Activated T-cell treated with anti-CD3 and anti-CD28 coated beads, Interleukin-2, amount 50 U/mL, for 72 hours (primary cell): ENCODE measurements at places on chromosomes 13 and 19. TPM values are rescaled to one million over a fixed set of nuclear protein-coding genes. Genes with fewer than 3 reads are reported as not detected.

The IL4I1 gene
- 42.3 TPM for total RNA-seq

The ZNF850 gene
- total RNA-seq = 10.4 TPM

The C19orf53 gene
- total RNA-seq = 88.1 TPM

The NUCB1 gene
- 168 TPM for total RNA-seq

The ZNF763 gene
- total RNA-seq = 1.3 TPM

The NALCN gene
- total RNA-seq = not detected

The CD70 gene
- 31.5 TPM for total RNA-seq

The ZNF177 gene
- total RNA-seq = 1.7 TPM

The TFPT gene
- 36.0 TPM for total RNA-seq

The GPC5 gene
- total RNA-seq = 0.14 TPM

The EIF3K gene
- 237 TPM for total RNA-seq

The MYH14 gene
- not detected for total RNA-seq

The SCGB2B2 gene
- 1.4 TPM for total RNA-seq

The GIPC3 gene
- total RNA-seq = 0.65 TPM

The CD79A gene
- 27.5 TPM for total RNA-seq

The ONECUT3 gene
- total RNA-seq = not detected

The WDR88 gene
- not detected for total RNA-seq

The PDX1 gene
- not detected for total RNA-seq

The ZNF329 gene
- total RNA-seq = 9.8 TPM

The C19orf25 gene
- total RNA-seq = 28.1 TPM

The CGB2 gene
- total RNA-seq = not detected

The COL4A2 gene
- not detected for total RNA-seq

The MAB21L1 gene
- not detected for total RNA-seq

The GGN gene
- total RNA-seq = 1.4 TPM

The CEACAM5 gene
- not detected for total RNA-seq

The TTC9B gene
- total RNA-seq = not detected

The PET100 gene
- 74.0 TPM for total RNA-seq

The LCP1 gene
- total RNA-seq = 955 TPM

The USHBP1 gene
- 0.46 TPM for total RNA-seq

The HSD17B14 gene
- total RNA-seq = 2.0 TPM

The APC2 gene
- 0.14 TPM for total RNA-seq

The SMIM44 gene
- total RNA-seq = not detected

The INSR gene
- 8.7 TPM for total RNA-seq

The BRME1 gene
- total RNA-seq = 15.7 TPM

The FUT2 gene
- not detected for total RNA-seq

The RFPL4A gene
- total RNA-seq = not detected

The ZNF43 gene
- total RNA-seq = 35.5 TPM

The PSG3 gene
- not detected for total RNA-seq

The CEBPA gene
- total RNA-seq = 1.0 TPM

The FLT3 gene
- total RNA-seq = 0.09 TPM

The PRKD2 gene
- 92.9 TPM for total RNA-seq

The CD320 gene
- 32.0 TPM for total RNA-seq

The SUGT1 gene
- total RNA-seq = 51.0 TPM

The MAST3 gene
- 23.2 TPM for total RNA-seq

The ZNF534 gene
- total RNA-seq = not detected

The ZNF726 gene
- 20.5 TPM for total RNA-seq

The KLF1 gene
- total RNA-seq = 0.19 TPM

The DAND5 gene
- total RNA-seq = 0.32 TPM

The ACER1 gene
- total RNA-seq = not detected

The BSG gene
- total RNA-seq = 144 TPM

The GPR4 gene
- 0.07 TPM for total RNA-seq

The CEACAM7 gene
- total RNA-seq = not detected

The FOXA3 gene
- total RNA-seq = 1.6 TPM

The FPR1 gene
- total RNA-seq = not detected

The PROZ gene
- total RNA-seq = not detected

The CYP4F3 gene
- 0.30 TPM for total RNA-seq

The SIAH3 gene
- 0.25 TPM for total RNA-seq
